ENCODE measurements at places on chromosomes 2 and 18.

DNA sequence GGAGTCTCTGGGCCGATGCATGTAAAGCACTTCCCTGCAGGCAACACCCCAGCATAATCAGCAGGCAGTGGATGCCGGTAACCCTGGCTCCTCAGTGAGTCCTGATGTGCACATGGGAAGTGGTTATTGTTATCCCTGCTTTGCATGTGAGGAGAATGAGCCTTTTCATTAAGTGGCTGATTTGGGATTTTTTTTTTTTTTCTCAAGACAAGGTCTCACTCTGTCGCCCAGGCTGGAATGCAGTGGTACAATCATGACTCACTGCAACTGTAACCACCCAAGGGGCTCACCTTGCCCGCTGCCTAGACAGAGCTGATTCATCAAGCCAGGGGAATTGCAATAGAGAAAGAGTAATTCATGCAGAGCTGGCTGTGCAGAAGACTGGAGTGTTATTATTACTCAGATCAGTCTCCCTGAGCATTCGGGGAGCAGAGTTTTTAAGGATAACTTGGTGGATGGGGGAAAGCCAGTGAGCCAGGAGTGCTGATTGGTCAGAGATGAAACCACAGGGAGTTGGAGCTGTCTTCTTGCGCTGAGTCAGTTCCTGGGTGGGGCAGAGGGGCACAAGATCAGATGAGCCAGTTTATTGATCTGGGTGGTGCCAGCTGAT is 95.4 kb downstream of the SOCS6 start:
- peak; percentile 92 for DNase-seq

GRCh38 chr18:74818516-74819175 is 221.0 kb downstream of the ZNF407 start:
- DNase-seq = no peak

- DNase-seq = no peak
Measured at GRCh38 chr2:15965564-15966019, 25.2 kb downstream of the MYCN start.

DNA sequence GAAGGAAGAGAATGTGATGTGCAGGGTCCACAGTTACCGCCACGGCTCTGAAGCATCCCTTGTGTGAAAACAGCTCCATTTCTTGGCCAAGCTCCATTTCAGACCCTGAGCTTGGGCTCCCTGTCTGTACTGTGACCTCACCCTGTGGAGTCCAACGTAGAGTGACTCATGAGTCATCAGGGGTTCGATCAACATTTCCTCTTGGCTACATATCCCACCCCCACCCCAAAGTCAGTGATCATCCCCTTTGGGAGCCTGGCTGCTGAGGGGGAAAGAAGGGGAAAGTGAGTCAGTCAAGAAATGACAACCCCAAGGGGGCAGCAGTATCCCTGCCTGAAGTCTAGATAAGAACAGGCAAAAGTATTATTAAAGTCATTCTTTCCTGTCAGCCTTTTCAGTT is 62.2 kb downstream of the PAPOLG start:
- DNase-seq = no peak

DNA sequence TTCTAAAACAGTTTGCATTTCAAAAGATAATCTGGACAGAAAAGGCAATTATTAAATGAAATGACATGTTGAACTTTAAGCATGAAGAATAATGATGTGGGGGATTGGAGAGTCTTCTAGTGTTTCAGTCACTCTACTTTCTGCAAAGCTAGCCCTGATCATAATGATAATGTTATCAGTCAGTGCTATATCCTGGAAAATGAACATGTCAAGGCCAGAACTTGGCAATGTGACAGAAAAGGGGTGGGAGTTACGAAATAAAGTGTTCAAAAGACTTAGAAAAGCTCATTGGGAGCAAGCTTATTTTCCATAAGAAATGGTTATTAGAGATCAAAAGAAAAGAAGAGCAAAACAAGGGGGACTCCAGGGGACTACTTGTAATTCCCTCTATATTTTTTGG is 288.5 kb upstream of the SLC8A1 start:
- DNase-seq = no peak

DNA sequence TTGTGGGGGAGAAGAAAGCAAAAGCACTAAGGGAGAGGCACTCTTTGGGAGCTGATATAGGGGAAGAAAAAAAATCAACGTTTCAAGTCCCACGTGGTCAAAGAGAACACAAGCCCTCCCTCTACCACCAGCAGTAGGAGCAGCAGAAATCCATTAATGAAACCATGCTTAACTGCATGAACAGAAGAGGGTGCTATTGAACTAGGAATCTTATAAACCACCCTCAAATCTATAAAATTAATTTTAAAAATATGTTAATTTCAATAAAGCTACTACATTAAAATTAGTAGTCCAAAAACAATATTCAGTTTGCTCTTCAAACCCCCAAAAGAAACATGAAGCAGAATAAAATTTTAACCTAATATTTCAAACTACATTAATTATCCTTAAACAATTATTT is 147.8 kb downstream of the TMEM18 start:
- DNase-seq = no peak

DNA sequence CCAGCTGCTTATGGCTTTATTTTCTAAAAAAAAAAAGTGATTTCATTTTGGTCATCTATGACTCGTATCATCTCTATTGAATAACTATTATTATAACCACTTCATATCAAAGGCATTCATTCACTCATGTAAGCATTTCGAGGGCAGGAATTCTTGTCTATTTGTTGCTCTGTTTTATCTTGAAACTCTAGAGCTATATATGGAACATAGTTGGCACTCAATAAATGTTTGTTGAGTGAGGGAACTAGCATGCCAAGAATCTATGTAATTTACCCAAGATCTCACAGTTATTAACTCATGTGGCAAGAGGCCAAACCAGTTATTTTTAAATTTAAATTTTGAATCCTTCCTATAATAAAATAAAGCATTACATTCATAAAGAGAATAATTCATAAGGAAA is 470.1 kb downstream of the TMX3 start:
- DNase-seq = no peak

DNA sequence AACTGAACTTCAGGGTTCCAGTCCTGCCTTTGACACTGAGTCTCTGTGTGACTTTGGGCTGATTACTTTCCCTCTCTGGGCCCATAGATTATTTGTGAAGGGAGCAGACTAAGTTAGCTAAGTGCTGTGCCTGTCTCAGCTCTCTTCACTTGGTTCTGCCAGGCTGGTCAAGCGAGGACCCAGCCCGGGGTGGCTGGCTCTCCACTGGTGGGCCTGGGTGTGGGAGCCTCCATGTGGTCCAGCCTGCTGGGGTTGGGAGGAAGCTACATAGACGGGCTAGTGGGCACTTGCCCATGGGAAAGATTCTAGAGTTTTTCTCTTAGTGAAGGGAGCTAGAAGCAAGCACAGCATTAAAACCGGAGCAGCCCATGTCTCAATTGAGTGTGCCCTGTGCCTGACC is 59.0 kb downstream of the DYSF start:
- DNase-seq = no peak

- no peak for DNase-seq
Measured at GRCh38 chr18:906416-907114, 1.9 kb downstream of the ADCYAP1 start.

- no peak for DNase-seq
Measured at GRCh38 chr2:118554616-118555015, 292.8 kb downstream of the EN1 start.

- DNase-seq = no peak
Measured at GRCh38 chr2:78876316-78876688, 149.2 kb upstream of the REG3G start.

- peak; percentile 58 for DNase-seq
Measured at GRCh38 chr18:7084080-7085065, 33.2 kb downstream of the LAMA1 start.

DNA sequence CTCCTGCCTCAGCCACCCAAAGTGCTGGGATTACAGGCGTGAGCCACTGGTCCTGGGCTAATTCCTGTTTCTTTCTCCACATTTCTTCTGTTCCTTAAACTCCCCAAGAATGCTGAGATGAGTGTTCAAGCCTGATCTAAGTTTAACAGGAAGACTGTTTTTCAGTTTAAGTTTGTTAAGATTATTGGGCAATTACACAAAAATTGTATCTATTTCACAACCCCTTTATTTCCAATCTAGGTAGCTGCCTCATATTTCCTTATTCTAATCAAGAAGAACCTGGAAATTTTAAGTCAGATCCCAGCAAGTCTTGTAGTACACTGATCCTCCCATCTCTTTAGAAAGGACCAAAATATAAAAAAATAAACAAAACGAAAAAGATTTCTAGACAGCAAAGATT is 11.7 kb downstream of the SFT2D3 start:
- no peak for DNase-seq

GRCh38 chr18:37584952-37585695 is 19.5 kb upstream of the CELF4 start:
- no peak for DNase-seq

GRCh38 chr2:6475155-6475940 is 390.4 kb downstream of the CMPK2 start:
- DNase-seq = no peak

DNA sequence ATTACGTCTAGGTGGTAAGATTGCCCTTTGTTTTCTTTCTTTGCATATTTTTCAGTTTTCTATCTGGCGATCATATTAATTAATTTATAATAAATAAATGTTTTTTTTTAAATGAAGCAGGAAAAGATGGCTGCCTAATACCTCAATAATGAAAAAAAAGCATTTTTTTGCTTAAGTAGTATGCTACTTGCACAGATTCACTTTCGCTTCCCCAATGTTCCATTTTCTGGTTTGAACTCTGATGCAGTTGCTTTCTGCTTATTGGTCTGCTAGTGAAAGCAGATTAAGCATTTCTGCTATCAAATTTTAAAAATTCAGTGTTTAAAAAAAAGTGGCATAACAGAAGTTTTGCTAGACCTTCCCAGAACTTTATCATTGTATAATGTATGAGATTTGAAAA is 11.9 kb upstream of the TMEM182 start:
- DNase-seq = no peak

DNA sequence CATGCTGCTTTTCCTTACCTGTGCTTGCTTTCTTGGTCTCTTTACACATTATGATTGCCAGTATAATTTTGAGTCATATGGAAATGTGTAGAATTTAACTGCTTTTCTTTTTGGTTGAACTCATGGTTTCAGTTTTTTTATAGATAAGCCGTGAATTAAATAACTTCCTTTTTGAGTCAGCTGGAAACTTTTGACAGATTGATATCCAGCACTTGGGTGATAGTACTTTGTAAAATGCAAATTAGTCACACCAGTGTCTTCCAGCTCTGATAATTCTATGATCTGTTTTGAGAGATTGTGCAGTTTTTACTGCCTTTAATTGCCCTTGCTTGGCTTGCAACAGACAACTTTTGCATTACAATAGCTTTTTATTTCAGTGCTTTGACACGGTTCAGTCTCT is 86.4 kb downstream of the NCOA1 start:
- DNase-seq = no peak

DNA sequence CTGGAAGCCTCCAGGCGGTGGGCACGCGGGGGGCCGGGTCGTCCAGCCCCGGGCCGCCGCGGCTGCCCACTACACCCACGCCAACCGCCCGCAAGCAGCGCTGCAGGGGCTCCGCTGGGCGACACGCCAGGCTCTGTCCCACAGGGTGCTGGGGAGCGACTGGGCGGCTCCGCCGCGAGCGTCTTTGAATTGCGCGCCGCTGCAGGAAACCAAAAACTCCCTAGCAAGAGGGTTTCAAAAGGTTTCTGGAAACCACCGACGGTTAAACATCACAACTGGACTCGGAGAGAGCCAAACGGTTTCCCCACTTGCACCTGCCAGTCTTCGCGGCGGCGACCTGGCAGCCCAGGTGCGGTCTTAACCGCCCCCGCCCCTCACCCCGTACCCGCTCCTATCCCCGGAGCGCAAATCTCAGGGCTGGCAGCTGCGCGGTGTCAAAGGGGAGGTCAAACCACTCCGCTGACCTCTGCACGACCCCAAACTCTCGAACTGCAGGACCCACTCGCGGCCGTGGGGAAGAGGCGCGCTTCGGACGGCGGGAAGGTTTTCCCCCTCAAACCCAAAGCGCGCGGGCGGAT is 1.0 kb downstream of the CXCR4 start:
- DNase-seq = no peak

DNA sequence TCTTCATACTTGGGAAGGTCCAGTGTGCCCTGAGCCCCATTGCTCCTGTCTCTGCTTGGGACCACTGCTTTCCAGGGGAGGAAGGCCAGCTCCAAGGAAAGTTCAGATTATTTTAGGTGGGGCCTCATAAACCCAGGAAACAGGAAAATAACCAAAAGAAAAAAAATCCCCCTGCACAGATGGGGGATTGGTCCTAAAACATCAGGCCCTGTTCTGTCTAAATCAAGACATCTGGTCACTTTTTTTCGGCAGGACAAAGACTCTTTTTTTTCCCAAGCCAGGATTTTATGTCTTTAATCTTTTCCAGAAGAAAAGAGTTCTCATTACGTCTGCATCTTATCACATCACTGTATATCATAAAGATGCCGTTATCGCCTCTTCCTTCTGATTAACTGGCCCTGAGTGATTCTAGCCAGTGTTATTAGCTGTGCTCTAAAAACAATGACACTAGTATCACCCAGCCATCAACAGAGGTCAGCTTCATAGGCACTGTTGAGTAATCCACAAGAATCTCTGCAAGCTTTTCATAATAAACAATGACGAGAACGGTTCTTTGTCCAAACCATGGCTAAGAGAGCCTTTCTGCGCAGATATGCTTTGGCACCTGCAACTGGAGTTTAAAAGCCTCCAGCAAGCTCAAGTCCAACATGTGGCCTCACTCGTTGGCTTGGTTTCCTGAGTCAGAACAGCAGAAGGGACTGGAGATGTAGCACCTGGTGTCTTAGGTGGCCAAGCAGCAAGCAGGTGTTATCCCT is 138.2 kb downstream of the VAPA start:
- DNase-seq = no peak

GRCh38 chr2:101479810-101480209 is 4.9 kb upstream of the RFX8 start:
- DNase-seq = no peak

DNA sequence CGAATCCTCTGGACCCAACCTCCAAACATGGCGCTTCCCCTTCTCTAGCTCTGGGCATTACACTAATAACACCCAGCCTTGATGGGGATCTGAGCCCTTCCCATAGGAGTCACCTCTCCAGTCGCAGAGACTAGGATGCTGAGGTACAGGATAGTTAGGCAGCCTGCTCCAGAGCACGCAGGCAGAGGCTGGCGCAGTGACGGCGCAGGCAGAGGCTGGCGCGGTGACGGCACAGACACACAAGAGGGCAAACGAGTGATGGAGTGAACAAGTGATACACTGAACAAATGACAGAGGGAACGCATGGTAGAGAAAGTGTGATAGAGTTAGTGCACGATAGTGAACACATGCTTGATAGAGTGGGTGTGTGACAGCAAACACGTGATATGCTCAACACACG is 518.5 kb downstream of the EIPR1 start:
- no peak for DNase-seq

DNA sequence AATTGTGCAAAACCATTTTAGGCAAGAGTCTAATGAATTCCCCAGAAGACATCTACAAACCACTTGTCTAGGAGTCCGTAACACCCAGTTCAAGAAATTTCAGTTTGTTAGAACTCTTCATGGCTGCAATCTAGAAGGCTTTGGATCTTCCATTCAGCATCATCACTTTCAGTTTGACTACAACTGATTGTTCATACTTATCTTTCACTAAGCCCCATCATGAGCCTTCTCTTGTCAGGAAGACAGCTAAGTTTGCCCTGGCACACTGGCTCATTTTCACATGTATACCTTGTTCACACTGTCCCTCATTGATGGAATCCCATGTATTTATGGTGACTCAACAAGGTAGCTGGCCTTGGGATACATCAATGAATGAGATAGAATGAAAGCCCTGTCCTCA is 898.4 kb upstream of the CELF4 start:
- DNase-seq = no peak
